NB4 (cell line): ENCODE measurements at places on chromosomes 6 and 20.

GRCh38 chr6:122778985-122779661 lies 393 bp upstream of the FABP7 start:
- DNase-seq, result no peak

- no peak for DNase-seq
Observed at GRCh38 chr20:46164254-46164653, 46.1 kb downstream of the CD40 start.

GRCh38 chr6:133958791-133959190 lies 5.8 kb downstream of the TBPL1 start:
- no peak for DNase-seq

GRCh38 chr6:50820869-50821264 lies 2.2 kb downstream of the TFAP2B start:
- DNase-seq, result no peak

DNA sequence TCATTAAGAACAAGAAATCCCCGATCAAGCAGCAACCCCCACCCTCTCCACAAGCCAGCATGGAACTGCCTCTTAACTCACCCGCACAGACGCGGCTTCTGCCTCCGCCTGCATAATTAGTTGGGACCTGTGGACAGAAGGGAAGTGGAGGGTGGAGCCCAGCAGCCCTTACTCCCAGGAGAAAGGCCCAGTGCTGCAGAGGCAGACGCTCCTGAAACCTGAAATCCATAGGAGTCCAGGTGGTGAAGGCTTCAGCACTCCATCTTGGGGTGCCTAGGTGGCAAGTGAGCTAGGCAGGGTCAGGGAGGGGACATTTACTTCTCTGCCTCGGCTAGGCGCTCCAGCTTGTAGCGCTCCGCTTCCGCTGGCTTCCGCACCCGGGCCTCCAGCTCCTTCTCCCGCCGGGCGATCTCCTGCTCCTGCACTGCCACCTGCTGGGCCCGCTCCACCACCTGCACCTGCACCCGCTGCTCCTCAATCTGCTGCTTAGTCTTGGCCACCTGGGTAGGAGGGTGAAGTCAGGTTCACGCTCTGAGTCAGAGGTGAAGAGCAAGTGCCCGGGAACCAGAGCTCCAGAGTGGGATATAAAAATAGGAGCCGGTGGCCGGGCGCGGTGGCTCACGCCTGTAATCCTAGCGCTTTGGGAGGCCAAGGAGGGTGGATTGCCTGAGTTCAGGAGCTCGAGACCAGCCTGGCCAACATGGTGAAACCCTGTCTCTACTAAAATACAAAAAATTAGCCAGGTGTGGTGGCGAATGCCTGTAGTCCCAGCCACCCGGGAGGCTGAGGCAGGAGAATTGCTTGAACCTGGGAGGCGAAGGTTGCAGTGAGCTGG lies 10.7 kb downstream of the TUBB start:
- DNase-seq, result peak; percentile 78

GRCh38 chr6:168355716-168356522 lies 36.3 kb upstream of the DACT2 start:
- DNase-seq, result peak; percentile 45

DNA sequence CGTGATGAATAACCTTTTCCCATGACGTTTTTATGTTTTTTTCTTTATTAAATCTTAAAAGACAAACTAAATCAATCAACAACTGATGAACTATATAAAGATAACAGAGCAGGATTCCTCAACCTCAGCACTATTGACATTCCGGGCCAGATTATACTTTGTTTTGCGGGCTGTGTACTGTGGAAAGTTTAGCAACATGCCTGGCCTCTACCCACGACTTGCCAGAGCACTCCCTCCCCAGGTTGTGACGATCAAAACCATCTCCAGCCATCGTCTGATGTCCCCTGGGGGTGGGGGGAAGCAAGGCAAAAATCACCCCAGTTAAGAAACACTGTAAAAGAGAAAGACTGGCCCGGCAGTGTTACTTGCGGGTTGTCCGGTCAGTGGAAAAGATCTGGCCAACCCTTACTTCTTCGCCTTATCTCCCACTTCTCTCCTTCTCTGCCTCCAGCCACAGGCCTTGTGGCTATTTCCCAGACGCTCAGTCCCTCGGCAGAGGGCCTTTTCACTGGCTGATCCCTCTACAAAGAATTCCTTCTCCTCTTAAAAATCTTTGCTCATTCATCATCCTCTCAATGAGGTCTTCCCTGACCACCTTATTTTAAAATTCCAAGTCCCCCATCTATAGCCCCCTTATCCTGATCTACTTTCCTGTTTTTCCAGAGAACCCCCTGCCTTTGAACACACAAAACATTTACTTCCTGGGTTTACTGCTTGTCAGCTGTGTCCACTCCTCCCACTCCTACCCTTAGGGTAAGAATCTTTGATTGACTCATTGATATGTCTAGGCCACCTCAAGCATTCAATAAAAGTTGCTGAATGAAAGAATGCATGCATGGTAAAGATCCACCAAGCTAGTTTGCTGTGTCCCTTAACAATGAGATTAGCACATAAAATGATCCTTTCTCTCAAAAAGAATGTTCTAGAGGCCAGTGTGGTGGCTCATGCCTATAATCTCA lies 14.7 kb upstream of the RAB22A start:
- no peak for DNase-seq

DNA sequence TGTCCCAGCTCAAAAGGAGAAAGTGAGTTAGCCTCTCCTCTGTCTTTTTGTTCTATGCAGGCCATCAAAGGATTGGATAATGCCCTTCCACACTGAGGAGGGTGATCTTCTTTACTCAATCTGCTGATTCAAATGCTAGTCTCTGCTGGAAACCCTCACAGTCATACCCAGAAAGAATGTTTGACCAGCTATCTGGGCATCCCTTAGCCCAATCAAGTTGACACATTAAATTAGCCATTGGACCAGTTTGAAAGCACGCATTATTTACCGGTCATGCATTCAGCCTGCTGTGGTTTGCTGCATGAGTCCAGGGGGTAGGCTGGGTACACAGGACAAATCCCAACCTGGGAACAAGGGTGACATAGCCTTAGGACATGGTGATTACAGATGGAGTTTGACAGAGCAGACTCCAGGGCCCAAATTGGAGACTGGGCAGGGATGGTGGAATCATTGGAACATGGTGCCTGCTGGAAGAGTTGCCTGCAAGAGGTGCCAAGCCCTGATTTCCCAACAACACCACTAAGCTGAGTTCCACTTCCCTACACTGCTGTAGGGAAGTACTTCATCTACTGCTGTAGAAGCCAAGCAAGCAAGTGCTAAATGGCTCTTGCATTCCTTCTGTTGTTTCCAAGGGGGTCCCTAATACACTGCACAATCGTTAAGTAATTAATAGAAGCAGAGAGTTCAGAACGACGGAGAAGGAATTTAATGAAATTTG lies 87.7 kb downstream of the RNF182 start:
- DNase-seq, result no peak

- no peak for DNase-seq
Observed at GRCh38 chr6:37882724-37883413, 63.3 kb downstream of the ZFAND3 start.

- DNase-seq, result no peak
Observed at GRCh38 chr6:115203381-115203780, 857.3 kb downstream of the FRK start.

GRCh38 chr6:30781743-30782424 lies 37.5 kb upstream of the IER3 start:
- DNase-seq, result peak; percentile 93

GRCh38 chr20:48957533-48957932 lies 36.0 kb downstream of the ARFGEF2 start:
- no peak for DNase-seq

DNA sequence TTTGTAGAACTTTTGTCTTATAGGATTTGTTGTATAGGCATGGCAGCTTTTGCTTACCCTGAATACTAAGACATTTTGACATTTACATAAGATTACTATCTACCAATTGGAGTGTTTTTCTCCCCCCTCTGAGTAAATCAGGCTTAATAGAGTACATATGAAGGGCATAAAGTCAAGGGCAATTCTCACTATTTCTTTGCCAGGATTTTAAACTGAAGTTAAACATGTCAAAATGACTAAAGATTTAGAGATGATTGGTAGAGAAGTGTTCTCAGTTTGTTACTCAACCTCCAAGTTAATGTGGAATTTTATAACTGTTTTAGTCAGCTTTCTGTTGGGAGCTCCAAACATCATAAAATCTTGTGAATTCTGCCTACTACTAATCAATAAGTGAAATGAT lies 157.8 kb downstream of the CDKAL1 start:
- DNase-seq, result no peak

DNA sequence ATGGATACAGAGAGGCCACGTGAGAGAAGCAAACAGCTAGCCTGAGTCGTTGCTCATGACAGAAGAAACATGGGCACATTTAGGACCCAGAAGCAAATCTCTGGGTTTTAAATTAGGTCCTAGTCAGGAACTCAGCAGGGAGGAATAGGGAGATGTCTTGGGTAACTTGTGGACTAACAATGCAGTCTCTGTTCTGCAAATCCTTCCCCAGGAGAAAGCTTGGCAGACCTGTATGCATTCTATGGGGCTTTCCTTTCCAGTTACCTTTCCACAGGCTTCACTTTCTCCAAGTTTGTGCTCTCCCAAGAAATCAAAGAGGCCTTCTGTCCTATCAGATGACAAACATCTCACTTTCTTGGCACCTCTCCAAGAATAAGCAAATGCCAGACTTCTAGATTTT lies 47.2 kb upstream of the PLCB4 start:
- DNase-seq, result no peak

- DNase-seq, result no peak
Observed at GRCh38 chr6:111731456-111732195, 125.9 kb upstream of the TRAF3IP2 start.

GRCh38 chr6:56992703-56993102 lies 37.8 kb downstream of the BEND6 start:
- DNase-seq, result no peak

DNA sequence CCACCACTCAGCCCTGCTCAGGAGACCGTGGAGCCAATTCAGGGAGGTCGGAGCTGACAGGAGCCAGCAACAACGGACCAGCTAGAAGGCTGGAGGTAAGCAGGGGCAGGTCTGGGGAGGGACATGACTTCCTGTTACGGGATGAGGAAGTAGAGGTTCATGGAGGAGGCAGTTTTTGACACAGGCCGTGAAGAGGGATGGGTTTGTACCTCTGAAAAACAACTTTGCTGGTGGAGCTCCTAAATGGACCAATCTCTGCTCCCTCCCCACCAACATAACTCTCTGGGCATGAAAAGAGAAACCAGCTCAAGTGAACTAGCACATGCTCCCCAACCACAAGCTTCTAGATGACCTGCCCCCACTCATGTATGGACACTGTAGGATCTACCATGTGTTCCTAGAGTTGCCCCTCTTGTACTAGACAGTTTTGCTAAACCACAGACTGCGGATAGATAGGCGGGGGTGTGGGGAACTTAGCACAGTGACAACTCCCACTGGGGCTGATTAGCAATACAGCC lies 31.4 kb downstream of the RALGAPA2 start:
- DNase-seq, result peak; percentile 94

- DNase-seq, result no peak
Observed at GRCh38 chr6:142469220-142469619, 167.4 kb downstream of the ADGRG6 start.

DNA sequence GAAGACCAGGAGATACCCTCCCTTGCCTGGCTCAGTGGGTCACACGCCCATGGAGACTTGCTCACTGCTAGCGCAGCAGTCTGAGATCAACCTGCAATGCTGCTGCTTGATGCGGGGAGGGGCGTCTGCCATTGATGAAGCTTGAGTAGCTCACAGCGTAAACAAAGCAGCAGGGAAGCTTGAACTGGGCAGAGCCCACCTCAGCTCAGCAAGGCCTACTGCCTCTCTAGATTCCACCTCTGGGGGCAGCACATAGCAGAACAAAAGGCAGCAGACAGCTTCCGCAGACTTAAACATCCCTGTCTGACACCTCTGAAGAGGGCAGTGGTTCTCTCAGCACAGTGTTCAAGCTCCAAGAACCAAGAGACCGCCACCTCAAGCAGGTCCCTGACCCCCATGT lies 271.3 kb downstream of the ESR1 start:
- DNase-seq, result no peak

- DNase-seq, result no peak
Observed at GRCh38 chr6:142773859-142774648, 170.9 kb downstream of the HIVEP2 start.

DNA sequence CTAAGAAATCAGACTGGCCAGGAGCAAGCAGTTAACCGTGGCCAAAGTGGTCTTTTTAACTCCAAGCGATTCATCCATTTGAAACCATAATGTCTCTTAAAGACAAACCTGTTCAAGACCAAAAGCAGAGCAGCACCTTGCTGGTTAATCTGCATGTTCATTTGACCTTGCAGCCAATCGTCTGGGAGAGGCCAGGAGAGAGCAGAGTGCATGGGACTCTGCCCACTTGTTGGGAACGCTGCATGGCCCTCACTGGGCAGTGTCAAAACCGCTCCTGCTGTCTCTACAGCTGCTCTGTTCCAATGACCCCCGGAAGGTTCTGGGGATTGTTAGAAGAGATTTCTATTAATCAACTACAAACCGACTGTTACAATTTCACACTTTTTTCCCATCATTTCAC lies 79.6 kb downstream of the OLIG3 start:
- no peak for DNase-seq

DNA sequence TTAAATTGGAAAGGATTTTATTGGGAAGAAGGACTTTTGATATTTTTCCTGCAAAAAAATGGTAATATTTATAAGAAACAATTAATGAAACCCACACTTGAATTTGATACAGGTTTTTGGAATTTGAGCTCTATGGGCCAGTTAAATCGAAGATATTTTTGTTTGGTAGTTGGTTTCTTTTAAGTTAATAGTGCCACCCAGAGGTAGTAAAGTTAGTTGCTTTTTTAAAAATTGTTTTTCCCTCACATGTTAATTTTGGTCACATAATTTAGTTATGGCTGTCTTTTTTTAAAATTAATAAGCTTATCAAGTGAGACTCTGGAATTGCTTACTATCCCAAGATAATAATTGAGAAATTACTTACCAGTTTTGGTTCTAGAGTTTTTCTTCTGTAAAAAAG lies 7.1 kb downstream of the PRIM2 start:
- peak; percentile 27 for DNase-seq

DNA sequence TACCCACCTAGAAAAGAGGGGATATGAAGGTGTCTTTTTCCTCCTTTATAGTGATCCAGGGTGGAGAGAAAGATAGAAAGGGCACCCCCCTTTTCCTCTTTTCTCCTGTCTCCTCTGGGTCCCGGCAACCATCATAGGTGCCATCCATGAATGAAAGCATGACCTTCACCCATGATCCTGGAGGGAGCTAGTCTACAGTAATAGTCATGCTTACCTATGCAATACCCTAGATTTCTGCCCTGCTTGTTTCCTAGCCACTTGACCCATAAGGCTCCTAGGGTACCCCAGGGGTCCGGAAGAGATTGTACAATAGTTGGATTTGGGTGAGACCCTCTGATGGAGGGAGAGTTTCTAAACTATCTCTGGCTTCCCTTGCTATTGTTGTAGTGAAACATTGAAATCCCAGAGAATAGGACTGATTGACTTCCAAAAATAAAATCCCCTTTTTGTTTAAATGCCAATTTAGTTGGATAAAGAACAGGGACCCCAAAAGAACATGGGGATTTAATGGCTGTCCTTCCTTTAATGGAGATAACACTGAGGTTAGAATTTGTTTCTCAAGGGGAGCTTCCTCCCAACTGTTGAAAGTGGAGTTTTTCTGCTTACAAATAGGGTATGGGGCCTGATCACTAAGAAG lies 366.8 kb upstream of the KHDRBS2 start:
- DNase-seq, result peak; percentile 26
